ENCODE measurements at places on chromosomes 13 and 19.

GRCh38 chr19:57406516-57407123, 4.3 kb upstream of the ZNF17 start:
- DNase-seq: peak; percentile 77

GRCh38 chr13:41654796-41655195, 197.4 kb downstream of the RGCC start:
- DNase-seq: no peak

GRCh38 chr13:29050719-29051118, 230.6 kb downstream of the MTUS2 start:
- no peak for DNase-seq

- DNase-seq: no peak
Measured at GRCh38 chr13:109401891-109402290, 384.5 kb downstream of the IRS2 start.

DNA sequence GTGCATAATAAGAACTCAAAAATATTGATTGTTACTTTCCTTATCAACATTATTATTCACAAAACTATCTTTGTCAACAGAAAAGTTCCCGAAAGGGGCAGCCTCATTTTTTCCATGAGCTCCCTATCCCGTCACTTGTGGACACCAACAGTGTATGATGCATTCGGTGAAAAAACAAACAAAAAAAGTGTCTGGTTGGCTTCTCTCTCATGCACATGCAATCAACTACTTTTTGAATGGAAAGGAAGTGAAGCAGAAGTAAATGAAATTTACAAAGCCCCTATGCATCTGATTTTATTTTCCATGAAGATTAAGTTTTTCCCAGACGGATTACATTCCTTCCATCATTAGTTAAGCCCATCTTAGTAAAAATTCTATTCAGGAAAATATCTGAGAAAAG, 526.9 kb downstream of the RFC3 start:
- no peak for DNase-seq

- DNase-seq: no peak
Measured at GRCh38 chr13:85469320-85469719, 329.9 kb downstream of the SLITRK6 start.

DNA sequence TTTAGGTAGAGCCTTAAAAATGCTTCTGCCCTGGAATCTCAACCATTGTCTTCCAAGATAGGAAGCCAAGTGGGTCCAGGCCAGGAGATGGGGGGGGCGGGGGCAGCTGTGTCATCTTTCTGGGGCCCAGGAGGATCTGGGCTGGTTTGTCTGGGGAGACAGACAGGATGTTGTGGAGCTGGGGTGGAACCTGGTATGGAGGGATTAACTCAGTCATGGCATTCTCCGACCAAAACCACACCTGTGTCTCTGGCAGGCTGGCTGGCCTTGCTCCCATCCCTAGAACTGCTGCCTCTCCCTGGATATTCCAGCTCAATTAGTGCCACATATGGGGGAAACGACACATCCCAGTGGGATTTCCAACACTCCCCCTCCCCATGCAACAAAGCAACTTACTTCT, 2.7 kb upstream of the MAP2K7 start:
- DNase-seq: no peak

DNA sequence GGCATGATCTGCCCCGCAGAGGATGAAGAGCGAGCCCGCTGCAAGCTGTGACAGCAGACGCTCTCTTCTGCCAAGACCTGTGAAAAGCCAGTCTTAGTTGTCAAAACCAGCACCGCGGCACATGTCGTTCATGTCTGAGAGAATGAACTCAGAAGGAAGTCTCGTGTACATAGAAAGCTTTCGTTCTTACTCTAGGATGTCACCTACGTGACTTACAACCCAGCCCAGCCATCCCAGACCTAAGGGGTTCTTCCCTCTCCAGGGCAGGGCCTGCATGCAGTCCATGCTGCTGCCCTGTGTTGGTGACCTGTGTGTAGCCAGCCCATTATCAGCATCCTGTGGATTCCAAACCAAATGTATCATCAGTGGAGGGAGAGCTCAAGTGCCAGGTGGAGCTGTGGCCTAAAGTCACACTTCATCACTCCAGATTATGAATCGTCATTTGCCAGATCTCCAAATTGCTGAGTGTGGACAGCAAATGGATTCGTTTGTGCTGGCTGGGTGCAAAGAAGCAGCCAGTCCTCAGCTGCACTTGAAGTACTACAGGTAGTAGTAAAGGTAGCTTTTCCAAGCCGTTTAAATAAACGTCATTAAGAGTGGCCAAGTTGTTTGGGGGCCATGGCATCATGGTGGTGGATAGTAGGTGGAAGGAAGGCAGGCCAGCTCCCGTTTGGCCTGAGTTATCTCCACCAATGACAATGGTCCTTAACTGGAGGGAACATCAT, 73.9 kb upstream of the GPR183 start:
- no peak for DNase-seq

- no peak for DNase-seq
Measured at GRCh38 chr19:3140667-3141038, 4.8 kb downstream of the GNA15 start.

DNA sequence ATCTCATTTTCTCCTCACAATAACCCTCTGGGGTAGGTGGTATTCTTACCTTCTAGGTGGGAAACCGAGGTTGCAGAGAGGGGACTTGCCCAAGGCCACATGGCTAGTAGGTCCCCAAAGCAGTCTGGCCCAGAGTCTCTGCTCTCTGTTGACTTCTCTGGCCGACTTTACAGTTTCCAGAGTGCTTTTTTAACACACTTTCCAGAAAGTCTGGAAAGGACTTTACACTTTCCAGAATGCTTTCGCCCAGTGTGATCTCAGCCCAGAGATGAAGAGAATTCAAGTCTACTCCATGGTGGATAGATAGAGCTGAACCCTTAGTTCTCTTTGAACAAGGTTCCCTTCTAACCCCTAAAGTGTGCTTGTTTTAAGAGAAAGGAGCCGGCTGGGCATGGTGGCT, 12.2 kb downstream of the ARHGAP35 start:
- DNase-seq: no peak

GRCh38 chr13:59843040-59843439, 320.7 kb downstream of the DIAPH3 start:
- no peak for DNase-seq

- no peak for DNase-seq
Measured at GRCh38 chr13:76853921-76854608, 32.1 kb downstream of the KCTD12 start.

DNA sequence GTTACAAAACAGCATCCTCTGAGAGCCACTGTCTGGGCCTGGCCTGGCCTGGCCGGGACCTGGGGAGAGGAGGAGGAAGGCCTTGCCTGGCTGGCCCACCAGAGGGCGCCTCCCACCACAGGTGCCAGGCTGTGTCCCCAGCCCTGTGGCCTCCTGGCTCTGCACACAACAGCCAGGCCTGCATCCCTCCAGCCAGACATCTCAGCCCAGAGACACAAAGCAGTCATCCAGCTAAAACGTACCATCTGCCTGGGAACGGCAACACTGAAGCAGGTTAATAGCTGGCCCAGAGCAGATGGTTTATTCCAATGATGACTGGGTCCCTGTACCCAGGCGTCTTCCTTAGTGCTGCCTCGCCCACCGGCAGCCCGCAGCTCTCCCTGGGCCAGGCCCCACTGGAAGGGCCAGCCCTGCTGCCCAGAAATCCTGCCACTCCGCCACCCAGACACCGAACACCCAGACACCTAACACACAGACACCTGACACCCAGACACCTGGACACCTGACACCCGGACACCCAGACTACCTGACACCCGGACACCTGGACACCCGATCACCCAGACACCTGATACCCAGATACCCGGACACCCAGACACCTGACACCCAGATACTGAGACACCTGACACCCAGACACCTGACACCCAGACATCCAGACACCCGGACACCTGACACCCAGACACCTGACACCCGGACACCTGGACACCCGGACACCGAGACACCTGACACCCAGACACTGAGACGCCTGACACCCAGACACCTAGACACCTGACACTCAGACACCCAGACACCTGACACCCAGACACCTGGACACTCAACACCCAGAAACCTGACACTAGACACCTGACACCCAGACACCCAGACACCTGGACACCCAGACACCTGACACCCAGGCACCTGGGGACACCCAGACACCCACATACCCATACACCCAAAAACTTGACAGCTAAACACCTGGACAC, 20.1 kb downstream of the C19orf12 start:
- DNase-seq: peak; percentile 89

DNA sequence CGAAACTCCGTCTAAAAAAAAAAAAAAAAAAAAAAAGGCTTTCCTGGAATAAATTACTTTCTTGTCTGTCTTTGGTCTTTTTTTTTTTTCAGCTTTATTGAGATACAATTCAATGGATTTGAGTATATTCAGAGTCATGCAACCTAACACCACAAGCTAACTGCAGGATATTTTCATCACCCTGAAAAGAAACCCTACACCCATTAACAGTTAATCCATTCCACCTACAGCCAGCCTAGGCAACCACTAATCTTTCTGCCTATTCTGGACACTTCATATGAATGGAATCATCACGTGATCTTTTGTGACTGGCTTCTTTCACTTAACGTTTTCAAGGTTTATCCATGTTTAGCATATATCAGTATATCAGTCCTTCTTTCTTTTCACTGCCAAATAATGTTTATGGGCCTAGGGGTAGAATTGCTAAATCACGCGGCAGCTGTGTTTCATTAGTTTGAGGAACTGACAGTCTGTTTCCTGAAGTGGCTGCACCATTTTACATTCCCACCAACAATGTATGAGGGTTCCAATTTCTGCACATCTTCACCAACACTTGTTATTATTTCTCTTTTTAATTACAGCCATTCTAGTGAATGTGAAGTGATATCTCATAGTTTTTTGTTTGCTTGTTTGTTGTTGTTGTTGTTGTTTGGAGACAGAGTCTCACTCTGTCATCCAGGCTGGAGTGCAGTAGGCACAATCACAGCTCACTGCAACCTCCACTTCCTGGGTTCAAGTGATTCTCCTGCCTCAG, 19.9 kb downstream of the LRFN3 start:
- no peak for DNase-seq

- DNase-seq: no peak
Measured at GRCh38 chr13:35643625-35644024, 167.1 kb upstream of the MAB21L1 start.

DNA sequence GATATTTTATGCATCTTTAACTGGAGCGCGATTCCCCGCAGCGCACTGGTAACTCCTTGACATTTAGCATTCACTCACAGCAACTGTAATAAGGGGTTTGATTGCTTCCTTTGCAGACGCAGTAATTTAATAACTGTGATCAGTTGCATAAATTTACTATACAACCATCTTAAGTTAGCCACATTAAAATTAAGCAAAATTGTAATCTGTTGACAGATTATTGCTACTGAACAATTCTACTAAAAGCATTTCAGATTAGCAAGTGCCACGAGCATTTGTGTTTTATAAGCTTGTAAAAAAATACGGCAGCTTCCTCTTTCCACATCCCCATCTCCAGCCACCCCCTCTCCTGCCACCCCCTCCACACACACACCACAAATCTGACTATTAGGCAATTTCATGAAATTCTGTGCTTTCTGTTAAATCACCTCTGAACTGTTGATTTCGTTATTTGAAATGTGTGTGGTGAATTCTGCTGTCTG, 44.4 kb downstream of the TSHZ3 start:
- peak; percentile 50 for DNase-seq

DNA sequence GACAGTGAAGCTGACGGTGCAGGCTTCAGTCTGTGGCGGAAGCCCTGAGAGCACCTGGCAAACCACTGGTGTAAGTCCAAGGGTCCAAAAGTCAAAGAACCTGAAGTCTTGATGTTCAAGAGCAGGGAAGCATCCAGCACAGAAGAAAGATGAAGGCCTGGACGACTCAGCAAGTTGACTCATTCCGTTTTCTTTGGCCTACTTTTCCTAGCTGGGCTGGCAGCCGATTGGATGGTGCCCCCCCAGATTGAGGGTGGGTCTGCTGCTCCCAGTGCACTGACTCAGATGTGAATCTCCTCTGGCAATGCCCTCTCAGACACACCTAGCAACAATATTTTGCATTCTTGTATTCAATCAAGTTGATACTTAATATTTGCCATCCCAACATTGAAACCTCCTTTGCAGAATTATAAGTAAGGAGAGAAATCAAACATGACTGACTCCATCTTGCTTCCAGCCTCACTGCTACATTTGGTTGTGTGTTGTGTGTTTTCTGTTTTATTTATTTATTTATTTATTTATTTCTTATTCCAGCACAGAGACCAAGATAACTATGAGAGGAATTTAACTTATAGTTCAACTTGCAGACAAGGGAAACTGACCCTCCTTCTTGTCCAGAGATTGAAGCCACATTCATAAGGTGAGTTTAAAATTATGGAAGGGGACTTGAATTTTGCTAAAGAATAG, 32.8 kb downstream of the IGFL2 start:
- no peak for DNase-seq

DNA sequence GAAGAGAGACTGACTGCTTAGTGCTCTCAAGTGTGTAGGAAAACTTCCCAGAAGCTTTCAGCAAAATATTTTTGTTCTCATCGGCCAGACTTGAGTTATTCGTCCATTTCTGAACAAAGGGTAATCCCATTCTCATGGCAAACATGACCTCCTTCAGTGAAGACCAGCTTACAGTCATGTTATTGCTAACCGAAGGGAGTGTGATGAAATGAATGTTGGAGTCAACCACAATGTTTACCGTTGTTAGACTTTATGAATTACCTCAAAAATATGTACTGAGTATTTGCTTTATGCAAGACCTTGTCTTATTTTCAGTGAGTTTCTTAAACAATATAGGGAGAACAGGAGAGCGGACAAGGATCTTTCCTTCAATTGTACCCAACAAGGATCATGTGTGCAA, 228.6 kb downstream of the LMO7 start:
- no peak for DNase-seq

- no peak for DNase-seq
Measured at GRCh38 chr13:35598790-35599369, 122.4 kb upstream of the MAB21L1 start.

DNA sequence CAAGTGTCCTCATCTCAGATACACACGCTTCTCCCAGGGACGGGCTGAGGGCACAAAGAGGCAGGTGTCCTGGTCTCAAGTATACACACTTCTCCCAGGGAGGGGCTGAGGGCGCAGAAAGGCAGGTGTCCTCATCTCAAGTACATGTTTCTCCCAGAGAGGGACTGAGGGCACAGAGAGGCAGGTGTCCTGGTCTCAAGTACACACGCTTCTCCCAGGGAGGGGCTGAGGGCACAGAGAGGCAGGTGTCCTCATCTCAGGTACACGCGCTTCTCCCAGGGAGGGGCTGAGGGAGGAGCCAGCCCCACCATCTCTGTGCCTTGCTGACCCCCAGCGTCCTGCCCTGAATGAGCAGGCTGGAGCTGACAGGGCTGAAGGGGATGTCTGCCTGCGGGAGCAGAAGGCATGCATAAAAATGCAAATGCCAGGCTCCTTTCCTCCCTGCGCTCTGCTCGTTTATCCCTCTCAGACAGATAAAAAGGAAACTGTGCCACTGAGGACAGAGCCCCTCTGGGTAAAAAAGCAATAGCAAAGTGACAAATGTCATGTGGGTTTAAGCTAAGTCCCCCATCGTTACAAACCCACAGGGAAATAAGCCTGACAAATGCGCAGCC, 96.1 kb upstream of the UQCRFS1 start:
- DNase-seq: no peak

GRCh38 chr19:2168619-2169424, 5.1 kb downstream of the DOT1L start:
- peak; percentile 99 for DNase-seq

Measured in upper lobe of right lung (tissue), 1 donor.